Activated T-cell treated with anti-CD3 and anti-CD28 coated beads, Interleukin-2, amount 50 U/mL, for 72 hours (primary cell): ENCODE measurements at places on chromosomes 2 and 18. TPM values are rescaled to one million over a fixed set of nuclear protein-coding genes. Genes with fewer than 3 reads are reported as not detected.

- peaks cover 10% of the 10 kb centered on the region for H3K4me1 ChIP-seq
- DNase-seq: no peak
- H3K36me3 ChIP-seq: no peaks in the 10 kb centered on the region
- no peak overlapping the region for H3K4me3 ChIP-seq
Observed at GRCh38 chr2:71608034-71608433, 154.7 kb downstream of the DYSF start.

DNA sequence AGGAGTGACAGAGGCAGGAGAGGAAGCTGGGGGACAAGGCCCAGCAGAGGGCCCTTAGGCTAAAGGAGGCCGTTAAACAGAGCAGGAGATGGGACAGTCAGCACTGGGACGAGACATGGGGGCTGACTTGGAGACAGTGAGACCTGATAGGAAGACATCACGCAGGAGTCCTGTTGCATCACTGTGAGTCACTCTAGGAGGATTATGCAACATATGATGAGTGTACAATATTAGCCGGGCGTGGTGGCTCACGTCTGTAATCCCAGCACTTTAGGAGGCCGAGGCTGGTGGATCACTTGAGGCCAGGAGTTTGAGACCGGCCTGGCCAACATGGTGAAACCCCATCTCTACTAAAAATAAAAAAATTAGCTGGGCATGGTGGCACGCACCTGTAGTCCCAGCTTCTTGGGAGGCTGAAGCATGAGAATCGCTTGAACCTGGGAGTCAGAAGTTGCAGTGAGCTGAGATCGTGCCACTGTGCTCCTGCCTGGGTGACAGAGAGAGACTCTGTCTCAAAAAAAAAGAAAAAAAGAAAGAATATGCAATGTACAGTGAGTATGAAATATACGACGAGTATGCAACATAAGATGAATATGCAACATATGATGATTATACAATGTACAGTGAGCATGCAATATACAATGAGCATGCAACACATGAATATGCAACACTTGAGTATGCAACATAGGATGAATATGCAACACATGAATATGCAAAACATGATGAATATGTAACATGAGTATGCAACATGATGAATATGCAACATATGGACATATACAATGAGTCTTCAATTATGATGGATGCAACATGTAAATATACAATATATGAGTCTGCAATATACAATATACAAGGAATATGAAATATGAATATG lies 83.3 kb upstream of the ID2 start:
- DNase-seq: no peak
- peaks cover 12% of the 10 kb centered on the region for H3K27me3 ChIP-seq
- peaks cover 40% of the 10 kb centered on the region for H3K4me1 ChIP-seq
- no peak overlapping the region for H3K27ac ChIP-seq
- no peaks in the 10 kb centered on the region for H3K36me3 ChIP-seq

DNA sequence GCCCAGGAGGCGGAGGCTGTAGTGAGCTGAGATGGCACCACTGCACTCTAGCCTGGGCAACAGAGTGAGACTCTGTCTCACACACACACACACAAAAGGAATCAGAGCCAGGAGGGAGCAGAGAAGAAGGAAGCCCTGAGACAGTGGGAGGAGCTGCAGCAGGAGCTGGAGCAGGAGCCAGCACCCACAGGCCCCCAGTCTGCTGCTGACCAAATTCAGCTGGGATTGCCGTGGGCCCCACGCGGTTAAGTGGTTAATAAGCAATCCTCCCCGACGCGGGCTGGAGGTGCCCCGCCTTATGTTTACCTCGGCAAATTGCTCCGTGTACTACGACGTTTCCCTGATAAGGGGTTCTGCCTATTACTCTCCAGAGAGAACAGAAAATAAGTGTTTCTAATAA lies 265.3 kb downstream of the TWIST2 start:
- H3K4me1 ChIP-seq: peaks cover 8% of the 10 kb centered on the region
- H3K27me3 ChIP-seq: no peaks in the 10 kb centered on the region
- DNase-seq: no peak
- H3K4me3 ChIP-seq: no peak overlapping the region

CACNB4 gene
- 0.31 TPM for total RNA-seq

DNA sequence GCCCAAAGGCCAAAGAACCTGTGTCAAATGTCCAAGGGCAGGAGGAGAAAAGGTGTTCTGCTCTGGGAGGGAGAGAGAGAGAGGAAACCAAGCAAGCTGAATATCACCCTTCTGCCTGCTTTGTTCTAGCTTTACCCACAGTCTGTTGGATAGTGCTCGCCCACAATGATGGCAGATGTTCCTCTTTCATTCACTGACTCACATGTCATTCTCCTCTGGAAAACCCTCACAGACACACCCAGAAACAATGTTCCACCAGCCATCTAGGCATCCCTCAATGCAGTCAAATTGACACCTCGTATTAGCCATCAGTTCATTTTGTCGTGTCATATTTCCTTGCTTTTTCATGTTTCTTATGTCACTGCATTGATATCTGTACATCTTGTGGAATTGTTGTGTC lies 150.3 kb downstream of the UBR3 start:
- no peak for DNase-seq
- no peak overlapping the region for H3K4me3 ChIP-seq
- no peaks in the 10 kb centered on the region for H3K27me3 ChIP-seq
- no peak overlapping the region for H3K27ac ChIP-seq

GRCh38 chr18:48337053-48337452 lies 72.1 kb downstream of the ZBTB7C start:
- H3K36me3 ChIP-seq: no peaks in the 10 kb centered on the region
- no peaks in the 10 kb centered on the region for H3K4me1 ChIP-seq
- no peak overlapping the region for H3K4me3 ChIP-seq
- H3K27me3 ChIP-seq: no peaks in the 10 kb centered on the region

DNA sequence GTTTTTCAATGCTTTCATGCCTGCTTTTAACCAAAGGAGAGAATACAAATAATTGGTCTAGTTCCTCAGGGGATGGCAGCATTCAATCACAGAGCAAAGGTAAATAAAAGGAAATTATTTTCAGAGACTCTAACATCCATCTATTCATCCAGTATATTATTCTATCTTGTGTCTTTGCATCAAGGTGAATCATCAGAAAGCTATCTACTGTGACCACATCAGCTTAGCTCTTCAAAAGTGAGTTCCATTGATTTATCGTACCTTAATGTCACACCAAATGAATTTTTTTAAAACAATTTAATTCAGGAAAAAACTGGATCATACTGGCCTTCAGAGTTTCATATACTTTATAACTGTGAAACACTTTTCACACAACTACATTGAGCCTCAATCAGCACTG lies 66.1 kb downstream of the CHN1 start:
- H3K4me1 ChIP-seq: no peaks in the 10 kb centered on the region
- no peak overlapping the region for H3K4me3 ChIP-seq
- peaks cover 5% of the 10 kb centered on the region for H3K27me3 ChIP-seq
- DNase-seq: no peak

DNA sequence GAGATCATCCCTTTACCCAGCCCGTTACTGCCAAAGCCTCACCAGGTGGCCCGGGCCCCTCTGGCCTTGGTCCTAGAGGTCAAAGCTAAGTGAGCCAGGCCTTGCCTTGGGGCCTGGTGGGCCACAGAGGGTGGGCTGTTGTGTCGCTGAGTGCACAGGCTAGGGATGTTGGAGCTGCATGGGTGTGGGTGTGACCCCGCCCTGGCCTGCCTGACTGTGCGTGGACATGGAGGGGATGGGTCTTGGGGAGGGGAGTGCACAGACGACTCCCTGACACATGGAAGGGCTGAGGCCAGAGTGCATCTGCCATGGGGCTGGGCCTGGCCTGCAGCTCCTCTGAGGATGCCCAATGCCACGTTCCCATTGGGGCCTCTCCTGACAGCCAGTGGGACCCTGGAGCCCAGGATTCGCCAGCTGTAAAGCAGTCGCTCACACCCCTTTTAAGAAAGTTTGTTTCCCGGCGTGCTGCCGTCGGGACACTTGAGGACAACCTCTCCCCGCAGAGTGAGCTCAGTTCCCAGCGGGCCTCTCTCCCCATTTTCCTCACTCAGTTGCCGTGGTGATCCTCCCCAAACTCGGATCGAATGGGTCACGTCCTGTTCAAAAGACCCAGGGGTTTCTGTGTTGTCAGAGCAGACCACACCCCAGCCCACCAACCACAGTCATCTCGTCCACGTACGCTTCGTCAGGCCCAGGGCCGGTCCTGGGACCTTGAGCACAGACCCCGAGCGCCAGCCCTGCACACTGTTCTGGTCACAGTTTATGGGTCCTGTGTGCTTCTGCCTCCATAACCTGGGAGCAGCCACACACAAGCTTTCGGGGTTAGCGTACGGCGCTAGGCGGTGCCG lies 93.5 kb downstream of the NFATC1 start:
- H3K27ac ChIP-seq: no peak overlapping the region
- no peak overlapping the region for H3K4me3 ChIP-seq
- no peaks in the 10 kb centered on the region for H3K27me3 ChIP-seq
- no peak for DNase-seq
- peaks cover 26% of the 10 kb centered on the region for H3K4me1 ChIP-seq
- no peaks in the 10 kb centered on the region for H3K36me3 ChIP-seq

DNA sequence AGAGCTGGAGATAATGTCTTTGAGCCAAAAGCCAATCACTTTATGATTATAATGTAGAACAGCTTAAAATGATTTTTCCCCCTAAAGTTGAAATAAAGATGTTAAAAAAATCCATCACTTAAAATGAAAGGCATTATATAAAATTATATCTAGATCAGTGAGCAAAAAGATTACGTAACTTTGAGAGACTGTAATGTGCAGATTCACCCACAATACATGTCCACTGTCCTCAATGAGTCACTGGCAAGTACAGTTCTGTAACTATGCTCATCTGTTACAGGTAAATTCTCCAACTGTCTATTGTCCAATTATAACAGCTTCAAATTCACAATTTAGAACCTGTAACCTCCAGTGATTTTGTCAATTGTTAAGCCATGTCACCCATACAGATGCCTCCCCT lies 19.0 kb downstream of the FAM161A start:
- no peak overlapping the region for H3K4me3 ChIP-seq
- H3K27me3 ChIP-seq: no peaks in the 10 kb centered on the region
- DNase-seq: no peak
- H3K36me3 ChIP-seq: peaks cover 3% of the 10 kb centered on the region
- no peaks in the 10 kb centered on the region for H3K4me1 ChIP-seq

DNA sequence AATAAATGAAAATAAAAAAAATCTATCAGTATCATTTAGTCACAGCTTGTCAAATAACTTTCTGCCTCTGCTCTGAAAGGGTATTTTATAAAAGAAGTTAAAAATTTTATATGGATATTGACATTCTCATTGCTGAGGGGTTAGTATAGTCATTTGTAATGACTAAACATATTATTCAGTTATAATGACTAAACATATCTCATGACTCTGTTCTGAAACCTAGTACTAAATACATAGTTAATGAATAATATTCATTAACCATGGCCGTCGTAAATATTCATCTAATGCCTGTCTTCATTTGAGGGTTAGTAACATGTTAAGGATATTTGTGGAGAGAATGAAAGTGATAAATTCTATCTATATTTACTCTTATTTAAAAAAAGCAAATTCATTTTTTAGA lies 69.1 kb upstream of the MAP4K3 start:
- H3K36me3 ChIP-seq: no peaks in the 10 kb centered on the region
- H3K4me3 ChIP-seq: no peak overlapping the region
- no peak overlapping the region for H3K27ac ChIP-seq
- peaks cover 40% of the 10 kb centered on the region for H3K27me3 ChIP-seq
- peaks cover 2% of the 10 kb centered on the region for H3K4me1 ChIP-seq

DNA sequence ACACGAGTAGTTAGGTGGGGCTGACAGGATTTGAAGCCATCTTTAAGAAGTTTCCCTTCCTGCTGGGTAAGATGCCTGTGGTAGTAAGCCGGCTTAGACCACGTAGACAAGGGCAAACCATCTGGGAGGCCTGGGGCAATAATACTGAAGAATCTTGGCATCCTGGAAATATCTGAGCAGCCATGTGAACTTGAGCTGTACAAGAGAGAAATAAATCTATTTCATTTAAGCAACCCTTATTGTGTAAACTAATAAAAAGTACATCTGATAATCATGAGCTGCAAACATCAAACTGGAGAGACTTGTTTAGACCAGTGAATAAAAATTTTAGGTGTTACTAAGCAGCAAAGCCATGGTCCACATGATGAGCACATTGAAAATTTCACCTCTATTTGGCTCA lies 11.4 kb upstream of the CETN1 start:
- no peak for DNase-seq
- no peaks in the 10 kb centered on the region for H3K36me3 ChIP-seq
- H3K27me3 ChIP-seq: peaks cover 13% of the 10 kb centered on the region
- H3K4me3 ChIP-seq: no peak overlapping the region
- H3K27ac ChIP-seq: no peak overlapping the region
- H3K4me1 ChIP-seq: no peaks in the 10 kb centered on the region
